ENCODE measurements at places on chromosomes 1 and 21. TPM values are rescaled to one million over a fixed set of nuclear protein-coding genes. Genes with fewer than 3 reads are reported as not detected.

The KCNJ6 gene
- total RNA-seq: not detected

The VSIG8 gene
- not detected for total RNA-seq

The S100A7A gene
- total RNA-seq: not detected

The CAMTA1 gene
- total RNA-seq: 213 TPM

The VASH2 gene
- total RNA-seq: 5.9 TPM

The PADI3 gene
- 0.24 TPM for total RNA-seq

DNA sequence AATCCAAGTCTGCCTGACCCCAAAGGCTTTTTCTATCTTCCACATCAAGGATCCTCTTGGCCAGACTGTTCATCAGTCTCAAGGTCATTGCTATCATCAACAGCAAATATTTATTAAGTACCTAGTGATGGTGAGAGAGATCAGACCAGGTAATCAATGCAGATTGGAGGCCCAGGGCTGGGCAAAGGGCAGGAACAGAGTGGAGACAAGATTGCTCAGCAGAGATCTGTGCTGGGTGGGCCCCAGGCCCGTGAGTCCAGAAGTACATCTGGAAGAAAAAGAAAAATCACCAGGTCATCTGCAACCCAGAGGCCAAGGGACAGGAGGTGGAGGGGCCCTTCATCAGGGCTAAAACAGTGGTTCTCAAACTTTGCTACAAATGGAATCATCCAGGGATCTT lies 10.1 kb upstream of the PAQR7 start:
- H3K27me3 ChIP-seq: no peaks in the 10 kb centered on the region
- no peaks in the 10 kb centered on the region for H3K36me3 ChIP-seq
- DNase-seq: no peak
- H3K4me1 ChIP-seq: peaks cover 4% of the 10 kb centered on the region

DNA sequence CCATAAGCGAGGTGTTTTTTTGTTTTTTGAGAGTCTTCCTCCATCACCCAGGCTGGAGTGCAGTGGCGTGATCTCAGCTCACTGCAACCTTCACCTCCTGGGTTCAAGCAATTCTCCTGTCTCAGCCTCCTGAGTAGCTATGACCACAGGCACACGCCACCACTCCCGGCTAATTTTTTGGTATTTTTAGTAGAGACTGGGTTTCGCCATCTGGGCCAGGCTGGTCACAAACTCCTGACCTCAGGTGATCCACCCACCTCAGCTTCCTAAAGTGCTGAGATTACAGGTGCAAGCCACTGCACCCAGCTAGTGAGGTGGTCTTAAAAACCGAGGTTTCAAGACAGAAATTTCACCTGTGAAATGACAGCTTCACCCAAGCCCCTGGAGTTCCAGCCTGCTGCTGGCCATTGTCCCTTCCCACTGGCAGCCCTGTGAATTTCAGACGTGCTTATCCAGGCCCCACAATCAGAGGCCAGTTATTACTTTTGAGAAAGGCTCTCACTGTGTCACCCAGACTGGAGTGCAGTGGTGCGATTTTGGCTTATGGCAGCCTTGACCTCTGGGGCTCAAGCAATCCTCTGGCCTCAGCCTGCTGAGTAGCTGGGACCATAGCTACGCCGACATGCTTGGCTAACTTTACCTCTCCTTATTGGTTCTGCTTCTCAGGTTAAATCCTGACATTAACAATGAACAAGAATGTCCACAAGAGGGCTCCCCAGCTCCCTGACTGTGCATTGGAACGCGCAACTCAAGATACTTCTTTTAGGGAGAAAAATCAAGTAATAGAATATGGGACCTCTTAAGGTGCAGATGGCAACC lies 19.4 kb downstream of the ENO1 start:
- peak; percentile 77 for DNase-seq
- peaks cover 63% of the 10 kb centered on the region for H3K36me3 ChIP-seq
- peak overlapping the region; percentile 91 for H3K27ac ChIP-seq
- peaks cover 19% of the 10 kb centered on the region for H3K4me1 ChIP-seq
- H3K27me3 ChIP-seq: no peaks in the 10 kb centered on the region
- H3K4me3 ChIP-seq: no peak overlapping the region

DNA sequence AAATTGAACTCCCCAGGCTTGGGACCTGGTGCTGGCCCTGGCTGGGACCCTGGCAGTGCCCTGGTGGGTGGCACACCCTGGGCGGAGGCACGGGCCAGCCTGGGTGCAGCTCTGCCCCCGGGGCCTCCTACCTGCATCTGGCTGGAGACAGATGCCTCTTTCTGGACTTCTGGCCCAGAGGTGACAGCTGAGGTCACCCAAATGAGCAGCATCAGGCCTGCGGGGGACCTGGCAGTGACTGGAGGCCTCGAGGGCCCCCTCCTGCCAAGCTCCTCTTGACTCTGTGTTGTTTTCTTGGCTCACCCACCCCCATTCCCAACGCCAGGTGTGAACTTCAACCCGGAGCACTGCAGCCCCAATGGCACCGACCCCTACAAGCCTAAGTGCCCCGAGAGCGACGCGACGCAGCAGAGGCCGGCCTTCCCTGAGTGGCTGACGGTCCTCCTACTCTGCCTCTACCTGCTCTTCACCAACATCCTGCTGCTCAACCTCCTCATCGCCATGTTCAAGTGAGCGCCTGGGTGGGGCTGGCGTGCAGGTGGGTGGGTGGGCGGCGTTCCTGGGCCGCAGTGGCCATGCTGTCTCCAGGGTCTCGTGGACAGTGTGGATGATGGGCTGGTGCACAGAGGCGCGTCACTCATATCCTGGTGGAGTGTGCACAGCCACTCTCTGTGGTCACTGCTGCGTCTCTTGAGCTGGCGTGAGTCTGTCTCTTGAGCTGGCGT lies 41.6 kb upstream of the LRRC3 start:
- DNase-seq: no peak
- H3K4me1 ChIP-seq: no peaks in the 10 kb centered on the region
- no peaks in the 10 kb centered on the region for H3K27me3 ChIP-seq
- no peaks in the 10 kb centered on the region for H3K36me3 ChIP-seq
- no peak overlapping the region for H3K4me3 ChIP-seq

DNA sequence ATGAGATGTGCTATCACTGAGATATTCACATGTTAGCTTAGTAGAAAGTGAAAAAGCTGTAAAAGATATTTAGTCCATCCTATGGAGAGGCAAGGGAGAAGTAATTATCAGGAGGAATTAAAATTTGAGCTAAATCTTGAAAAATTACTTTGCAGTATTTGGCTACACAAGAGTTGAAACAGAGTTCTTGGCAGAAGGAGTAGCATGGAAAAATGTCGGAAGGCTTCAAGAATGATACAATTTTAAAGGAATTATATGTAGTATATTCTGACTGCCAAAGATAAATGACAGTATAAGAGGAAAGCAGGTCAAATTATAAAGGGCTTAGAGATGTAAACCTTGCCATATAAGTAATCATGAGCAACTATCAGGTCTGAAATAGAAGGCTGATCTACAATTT lies 518.9 kb downstream of the BRINP3 start:
- H3K27me3 ChIP-seq: no peaks in the 10 kb centered on the region
- no peak overlapping the region for H3K4me3 ChIP-seq
- no peak overlapping the region for H3K27ac ChIP-seq
- no peaks in the 10 kb centered on the region for H3K4me1 ChIP-seq
- no peak for DNase-seq

DNA sequence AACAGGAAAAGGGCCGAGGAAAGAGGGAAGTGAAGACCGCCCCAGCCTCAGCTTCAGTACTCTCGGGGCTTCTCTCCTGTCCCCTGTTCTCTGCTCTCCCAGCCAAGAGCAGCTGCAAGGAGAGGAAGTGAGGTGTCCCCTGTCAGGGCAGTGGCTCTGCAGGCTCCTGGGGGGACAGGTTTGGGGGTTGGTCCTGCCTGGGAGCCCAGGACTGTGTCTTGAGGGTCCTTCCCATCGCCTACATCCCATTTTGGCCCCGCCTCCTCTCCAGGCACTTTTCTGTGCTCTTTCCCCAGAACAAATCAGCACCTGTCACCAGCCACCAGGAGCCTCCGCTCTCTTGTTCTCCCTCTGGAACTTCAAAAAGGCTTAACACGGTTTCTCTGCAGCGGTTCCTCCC lies 82.6 kb downstream of the VWA5B1 start:
- H3K27me3 ChIP-seq: peaks cover 93% of the 10 kb centered on the region
- DNase-seq: no peak
- no peak overlapping the region for H3K4me3 ChIP-seq
- H3K27ac ChIP-seq: no peak overlapping the region
- no peaks in the 10 kb centered on the region for H3K36me3 ChIP-seq

- DNase-seq: no peak
- H3K36me3 ChIP-seq: no peaks in the 10 kb centered on the region
- H3K27me3 ChIP-seq: no peaks in the 10 kb centered on the region
- no peak overlapping the region for H3K27ac ChIP-seq
- H3K4me3 ChIP-seq: no peak overlapping the region
Observed at GRCh38 chr1:47572731-47573430, 135.0 kb downstream of the FOXD2 start.

GRCh38 chr1:180236698-180237509 lies 6.8 kb downstream of the LHX4 start:
- DNase-seq: no peak
- no peaks in the 10 kb centered on the region for H3K4me1 ChIP-seq
- H3K27me3 ChIP-seq: peaks cover 100% of the 10 kb centered on the region
- no peaks in the 10 kb centered on the region for H3K36me3 ChIP-seq

GRCh38 chr1:16267690-16268180 lies 30.8 kb upstream of the CPLANE2 start:
- no peaks in the 10 kb centered on the region for H3K27me3 ChIP-seq
- H3K4me1 ChIP-seq: peaks cover 49% of the 10 kb centered on the region
- H3K4me3 ChIP-seq: no peak overlapping the region
